ENCODE measurements at places on chromosomes 7 and 10. TPM values are rescaled to one million over a fixed set of nuclear protein-coding genes. Genes with fewer than 3 reads are reported as not detected.

DNA sequence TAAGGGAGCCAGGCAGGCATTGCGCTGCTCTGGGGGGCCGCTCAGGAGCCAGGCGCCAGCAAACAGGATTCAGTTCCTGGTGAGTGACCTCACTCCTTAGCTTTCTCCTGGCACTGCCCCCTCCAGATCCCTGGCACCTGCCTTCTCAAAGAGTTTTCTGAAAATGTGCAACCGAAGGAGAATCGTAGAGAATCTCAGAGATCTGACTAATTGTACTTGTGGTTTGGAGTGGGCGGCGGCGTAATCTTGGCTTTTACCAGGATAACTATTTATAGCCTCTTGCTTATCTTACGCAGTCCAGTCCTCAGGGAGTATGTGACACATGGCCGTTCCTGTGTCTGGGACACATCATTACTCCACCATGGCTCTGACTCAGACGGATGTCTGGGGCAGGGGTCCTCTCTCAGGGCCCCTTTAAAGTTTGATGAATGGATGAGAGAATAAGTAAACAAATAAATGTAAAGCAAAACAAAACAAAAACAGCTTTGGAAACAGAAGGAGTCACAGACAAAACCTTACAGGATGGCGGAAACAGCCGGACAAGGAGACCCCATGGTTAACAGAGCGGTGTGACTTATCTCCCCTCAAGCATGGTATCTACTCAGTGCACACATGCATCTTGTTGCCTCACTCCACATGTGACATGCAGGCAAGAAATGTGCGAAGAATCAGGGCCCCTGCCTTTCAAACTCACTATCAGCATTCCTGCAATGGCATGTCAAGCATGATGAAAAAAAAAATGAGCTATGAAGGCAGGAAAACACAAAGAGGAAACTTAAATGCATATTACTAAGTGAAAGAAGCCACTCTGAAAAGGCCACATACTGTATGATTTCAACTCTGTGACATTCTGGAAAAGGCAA, 99.7 kb downstream of the TNS3 start:
- DNase-seq: peak; percentile 94

DNA sequence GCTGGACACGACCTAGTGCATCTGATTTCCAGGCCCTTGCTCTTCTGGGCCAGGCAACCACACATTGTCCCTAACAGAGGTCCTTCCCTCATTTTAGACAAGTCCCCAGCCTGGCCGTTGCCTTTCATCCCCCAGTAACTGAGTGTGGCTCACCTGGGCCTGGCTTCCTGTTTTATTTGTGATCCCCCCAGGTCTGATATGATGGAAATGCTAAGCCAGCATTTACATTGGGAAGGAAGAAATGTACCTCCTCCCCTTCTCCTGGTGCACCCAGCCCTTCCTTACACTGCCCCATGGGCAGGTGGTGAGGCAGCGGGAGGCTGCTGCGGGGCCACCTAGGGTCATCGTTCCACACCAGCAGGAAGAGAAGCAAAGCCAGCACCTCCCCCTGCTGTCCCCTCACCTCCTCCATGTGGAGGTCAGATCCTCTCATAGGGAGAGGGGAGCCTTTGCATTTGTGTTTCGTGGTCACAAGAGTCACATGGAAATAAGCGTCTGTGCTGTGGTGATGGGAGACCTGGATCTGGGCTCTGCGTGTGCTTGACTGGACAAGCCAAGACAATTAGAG, 108.8 kb downstream of the GLRX3 start:
- peak; percentile 14 for DNase-seq

- DNase-seq: no peak
These were observed 1.7 kb downstream of the PTPRN2 start for GRCh38 chr7:158585721-158586498.

DNA sequence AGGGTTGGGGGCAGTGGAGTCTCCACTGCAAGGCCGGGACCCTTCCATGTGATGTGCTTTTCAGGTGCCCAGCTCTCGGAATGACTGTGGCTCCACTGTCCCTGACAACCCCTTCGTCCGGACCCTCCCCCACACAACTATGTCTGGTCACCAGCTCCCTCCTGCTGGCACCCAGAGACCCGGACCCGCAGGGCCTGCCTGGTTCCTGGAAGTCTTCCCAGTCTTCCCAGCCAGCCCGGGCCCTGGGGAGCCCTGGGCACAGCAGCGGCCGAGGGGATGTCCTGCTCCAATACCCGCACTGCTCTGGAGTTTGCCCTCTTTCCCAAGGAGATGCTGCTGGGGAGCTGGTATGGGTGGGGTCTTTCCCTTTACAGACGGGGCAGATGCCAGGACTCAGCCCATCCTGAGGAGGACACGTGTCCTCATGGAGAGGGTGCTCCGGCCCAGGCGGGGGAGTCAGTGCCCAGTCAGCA, 5.5 kb downstream of the ATP6V0E2 start:
- no peak for DNase-seq

DNA sequence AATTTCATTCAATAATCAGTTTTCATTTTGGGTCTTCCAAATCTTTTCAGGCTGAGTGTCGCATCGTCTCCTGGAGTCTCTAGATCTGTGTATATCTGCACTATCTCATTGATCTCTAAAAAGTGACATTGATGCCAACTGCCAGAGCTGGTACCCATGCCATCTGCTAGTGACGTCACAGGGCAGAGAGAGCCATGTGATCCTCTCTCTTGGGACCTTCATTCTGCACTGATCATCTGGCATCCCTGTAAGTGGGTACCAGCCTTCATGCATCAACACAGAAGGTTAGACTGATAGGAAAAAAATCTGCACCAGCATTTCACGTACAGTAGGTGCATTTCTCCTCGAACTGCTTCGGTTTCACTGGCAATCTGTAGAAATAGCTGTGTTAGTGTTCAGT, at the start of gene NEUROD6:
Gene NEUROD6 (minus strand): TSS at position 124 of the 400 bp plus-strand sequence. CDS start 1,458 bp downstream, outside the sequence.
- no peak for DNase-seq

GRCh38 chr7:151699928-151700319, 177.0 kb downstream of the PRKAG2 start:
- no peak for DNase-seq

Gene NPFFR1
- not detected for total RNA-seq

Gene PDE6C
- not detected for total RNA-seq

Gene CUZD1
- total RNA-seq: 2.0 TPM
